ENCODE measurements at places on chromosomes 12 and 14. TPM values are rescaled to one million over a fixed set of nuclear protein-coding genes. Genes with fewer than 3 reads are reported as not detected.

GLIPR1L2 gene
- total RNA-seq: 0.29 TPM

LRP1 gene
- total RNA-seq: 95.7 TPM

DNA sequence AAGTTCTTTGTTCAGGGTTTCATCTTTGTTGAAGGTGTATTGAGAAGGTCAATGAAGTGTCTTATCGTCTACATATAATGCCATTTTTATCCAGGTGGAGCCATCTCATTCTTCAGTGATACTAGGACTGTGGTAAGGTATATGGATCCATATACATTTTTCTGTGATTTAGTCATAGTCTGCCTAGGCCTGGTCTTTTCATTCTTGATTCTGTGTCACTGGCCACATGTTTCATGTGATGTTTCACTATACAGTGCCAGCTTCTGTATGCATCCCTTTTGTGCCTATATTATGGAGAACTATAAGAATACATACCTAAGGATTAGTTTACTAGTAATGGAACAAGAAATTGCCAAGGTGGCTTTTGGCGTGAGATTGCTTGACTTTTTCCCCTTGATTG, 40.5 kb downstream of the VEZT start:
- H3K4me1 ChIP-seq: no peaks in the 10 kb centered on the region
- no peak overlapping the region for H3K27ac ChIP-seq
- DNase-seq: no peak
- no peaks in the 10 kb centered on the region for H3K27me3 ChIP-seq
- no peak overlapping the region for H3K4me3 ChIP-seq

CAPZA3 gene
- 0.36 TPM for total RNA-seq

ACTN1 gene
- 105 TPM for total RNA-seq

ASCL1 gene
- 8.3 TPM for total RNA-seq

DNA sequence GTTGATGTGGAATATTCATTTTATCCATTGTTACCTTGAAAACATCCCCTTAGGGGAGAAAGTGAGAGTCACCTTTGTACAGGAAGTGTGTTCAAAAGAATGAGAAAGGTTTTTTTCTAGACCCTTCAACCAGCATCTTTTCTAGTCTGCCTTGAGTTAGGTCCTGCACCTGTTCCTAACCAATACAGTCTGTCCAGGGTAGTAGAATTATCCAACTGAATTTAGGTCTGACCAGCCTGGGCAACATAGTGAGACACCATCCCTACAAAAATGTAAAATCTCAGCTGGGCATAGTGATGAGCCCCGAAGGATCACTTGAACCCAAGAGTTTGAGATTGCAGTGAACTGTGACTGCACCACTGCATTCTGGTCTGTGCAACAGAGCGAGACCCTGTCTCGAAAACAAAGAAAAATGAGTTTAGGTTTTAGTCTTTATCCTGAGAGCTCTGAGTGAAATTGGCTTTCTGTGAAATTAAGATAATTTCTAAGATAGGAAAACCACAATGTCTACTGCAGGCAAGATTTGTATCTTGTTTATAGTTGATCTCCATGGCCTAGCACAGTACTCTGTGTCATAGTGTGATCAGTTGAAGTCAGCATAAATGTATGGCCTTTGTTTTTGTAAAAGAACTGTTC, 25.2 kb downstream of the ARHGAP5 start:
- H3K36me3 ChIP-seq: peaks cover 9% of the 10 kb centered on the region
- peaks cover 1% of the 10 kb centered on the region for H3K4me1 ChIP-seq
- no peaks in the 10 kb centered on the region for H3K27me3 ChIP-seq
- no peak for DNase-seq

- peak overlapping the region; percentile 90 for H3K27ac ChIP-seq
- H3K36me3 ChIP-seq: no peaks in the 10 kb centered on the region
- H3K27me3 ChIP-seq: no peaks in the 10 kb centered on the region
- H3K4me3 ChIP-seq: no peak overlapping the region
- H3K4me1 ChIP-seq: peaks cover 55% of the 10 kb centered on the region
These were observed 92.7 kb downstream of the LRRC74A start for GRCh38 chr14:76918782-76919394.

DNA sequence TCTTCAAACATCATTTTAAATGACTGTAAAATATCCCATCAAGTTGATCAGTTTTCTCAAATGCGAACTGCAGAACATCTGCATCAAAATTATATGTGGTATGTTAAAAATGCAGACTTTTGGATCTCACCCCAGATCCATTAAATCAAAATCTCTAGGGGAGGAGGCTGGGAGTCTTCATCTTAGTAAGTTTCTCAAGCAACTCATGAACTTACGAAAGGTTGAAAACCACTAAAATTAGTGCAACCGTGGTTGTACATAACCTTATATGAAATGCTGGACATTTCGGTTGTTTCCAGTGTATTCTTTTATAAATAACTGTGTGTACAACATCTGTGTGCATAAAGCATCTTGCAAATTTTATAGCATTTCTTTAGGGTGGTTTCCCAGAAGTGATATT, 39.2 kb downstream of the ZFP36L1 start:
- no peaks in the 10 kb centered on the region for H3K36me3 ChIP-seq
- no peaks in the 10 kb centered on the region for H3K27me3 ChIP-seq
- no peak overlapping the region for H3K27ac ChIP-seq
- DNase-seq: no peak
- no peak overlapping the region for H3K4me3 ChIP-seq

DNA sequence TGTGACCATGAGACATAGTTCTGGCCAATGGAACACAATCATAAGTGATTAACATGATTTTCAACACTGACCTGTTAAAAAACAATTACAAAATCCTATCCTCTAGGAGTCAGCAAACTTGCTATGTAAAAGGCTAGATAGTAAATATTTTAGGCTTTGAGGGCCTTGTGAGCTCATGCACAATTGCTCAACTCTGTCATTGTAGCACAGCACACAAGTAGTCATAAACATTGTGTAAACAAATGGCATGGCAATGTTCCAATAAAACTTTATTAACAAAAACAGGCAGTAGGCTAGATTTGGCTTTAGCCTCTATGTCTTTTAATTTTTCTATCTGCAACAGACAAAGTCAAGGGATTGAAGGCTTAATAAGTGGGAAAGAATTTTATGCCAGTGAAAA, 350.7 kb downstream of the C12orf50 start:
- H3K27ac ChIP-seq: no peak overlapping the region
- peaks cover 2% of the 10 kb centered on the region for H3K4me1 ChIP-seq
- no peak for DNase-seq
- no peak overlapping the region for H3K4me3 ChIP-seq

GRCh38 chr12:48694038-48694437, 12.0 kb upstream of the KANSL2 start:
- peaks cover 4% of the 10 kb centered on the region for H3K4me1 ChIP-seq
- no peak overlapping the region for H3K27ac ChIP-seq
- H3K4me3 ChIP-seq: no peak overlapping the region
- peaks cover 30% of the 10 kb centered on the region for H3K36me3 ChIP-seq
- H3K27me3 ChIP-seq: no peaks in the 10 kb centered on the region
- no peak for DNase-seq

DNA sequence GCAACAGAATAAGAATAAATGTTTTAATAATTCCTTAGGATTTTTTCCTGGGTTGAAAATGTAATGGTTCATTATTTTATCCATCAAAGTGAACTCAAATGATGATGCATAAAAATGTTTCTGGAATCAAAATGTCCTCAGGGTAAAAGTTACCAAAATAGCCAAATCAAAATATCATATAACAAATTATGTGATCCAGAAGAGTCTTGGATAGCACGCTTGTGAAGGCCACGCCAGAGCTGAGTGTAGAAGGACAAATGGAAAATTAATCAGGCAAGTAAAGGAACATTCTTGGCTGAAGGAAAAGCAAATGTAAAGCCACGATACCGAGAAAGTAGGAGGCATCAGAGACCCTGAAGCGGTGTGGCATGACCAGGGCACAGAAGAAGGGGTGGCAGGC, 169.2 kb downstream of the CAPZA3 start:
- H3K27ac ChIP-seq: no peak overlapping the region
- no peaks in the 10 kb centered on the region for H3K27me3 ChIP-seq
- DNase-seq: no peak
- H3K36me3 ChIP-seq: no peaks in the 10 kb centered on the region
- no peak overlapping the region for H3K4me3 ChIP-seq

SERPINA10 gene
- total RNA-seq: 2.6 TPM

GRCh38 chr14:41785696-41786095, 179.0 kb downstream of the LRFN5 start:
- H3K36me3 ChIP-seq: no peaks in the 10 kb centered on the region
- DNase-seq: no peak
- H3K27ac ChIP-seq: no peak overlapping the region
- H3K27me3 ChIP-seq: no peaks in the 10 kb centered on the region
- peaks cover 3% of the 10 kb centered on the region for H3K4me1 ChIP-seq
- H3K4me3 ChIP-seq: no peak overlapping the region

GALNT6 gene
- 3.7 TPM for total RNA-seq

CFAP251 gene
- 8.9 TPM for total RNA-seq

POLE2 gene
- 12.9 TPM for total RNA-seq

KRT79 gene
- not detected for total RNA-seq

- DNase-seq: no peak
- H3K4me3 ChIP-seq: no peak overlapping the region
These were observed 98.2 kb downstream of the GLT1D1 start for GRCh38 chr12:128951448-128951847.

RIMKLB gene
- total RNA-seq: 143 TPM

DNA sequence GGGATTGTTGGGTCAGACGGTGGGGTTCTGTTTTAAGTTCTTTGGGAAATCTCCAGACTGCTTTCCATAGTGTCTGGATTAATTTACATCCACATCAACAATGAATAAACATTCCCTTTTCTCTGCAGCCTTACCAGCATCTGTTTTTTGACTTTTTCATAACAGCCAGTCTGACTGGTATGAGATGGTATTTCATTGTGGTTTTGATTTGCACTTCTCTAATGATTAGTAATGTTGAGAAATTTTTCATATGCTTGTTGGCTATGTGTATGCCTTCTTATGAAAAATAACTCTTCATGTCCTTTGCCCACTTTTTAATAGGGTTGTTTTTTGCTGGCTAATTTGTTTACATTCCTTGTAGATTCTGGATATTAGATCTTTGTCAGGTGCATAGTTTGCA, 140.8 kb upstream of the CNTN1 start:
- no peak overlapping the region for H3K4me3 ChIP-seq
- no peaks in the 10 kb centered on the region for H3K36me3 ChIP-seq
- peaks cover 3% of the 10 kb centered on the region for H3K27me3 ChIP-seq

DNA sequence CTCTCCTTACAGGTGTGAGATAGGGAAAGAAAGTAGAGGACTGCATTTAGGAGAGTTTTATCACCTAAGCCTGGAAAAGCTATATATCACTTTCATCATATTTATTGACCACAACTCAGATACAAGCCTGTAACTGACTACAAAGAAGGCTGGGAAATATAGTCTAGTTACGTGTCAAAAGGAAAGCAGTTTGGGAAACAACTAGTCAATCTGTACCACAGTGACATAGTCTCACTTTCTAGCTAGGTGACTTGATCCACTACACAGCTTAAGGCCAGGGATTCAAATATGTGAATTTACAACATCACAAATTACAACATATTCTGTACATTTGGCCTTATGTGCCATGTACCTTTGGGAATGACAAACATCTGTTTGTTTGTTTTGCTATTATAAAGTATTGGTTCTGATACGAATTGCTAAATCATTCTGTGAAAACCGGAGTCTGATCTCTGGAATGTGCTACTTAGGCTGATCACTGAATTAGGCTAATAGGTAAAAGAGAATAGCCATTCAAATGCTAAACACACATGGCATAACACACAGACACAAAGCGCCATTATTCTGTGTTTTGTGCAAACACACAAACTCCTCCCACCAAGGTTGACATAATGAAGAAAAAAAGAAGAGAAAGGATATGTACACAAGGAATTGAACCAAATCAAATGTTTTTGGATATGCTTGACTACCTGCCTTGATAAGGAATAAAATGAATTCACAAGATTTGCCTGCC, 279.8 kb downstream of the DUSP6 start:
- H3K27ac ChIP-seq: peak overlapping the region; percentile 71
- H3K4me3 ChIP-seq: no peak overlapping the region
- no peaks in the 10 kb centered on the region for H3K36me3 ChIP-seq
- H3K4me1 ChIP-seq: peaks cover 27% of the 10 kb centered on the region
- DNase-seq: no peak

- H3K36me3 ChIP-seq: peaks cover 2% of the 10 kb centered on the region
- no peak for DNase-seq
- H3K27ac ChIP-seq: no peak overlapping the region
- peaks cover 1% of the 10 kb centered on the region for H3K4me1 ChIP-seq
- H3K27me3 ChIP-seq: peaks cover 23% of the 10 kb centered on the region
These were observed 63.4 kb upstream of the DIO3 start for GRCh38 chr14:101497684-101498525.

DNA sequence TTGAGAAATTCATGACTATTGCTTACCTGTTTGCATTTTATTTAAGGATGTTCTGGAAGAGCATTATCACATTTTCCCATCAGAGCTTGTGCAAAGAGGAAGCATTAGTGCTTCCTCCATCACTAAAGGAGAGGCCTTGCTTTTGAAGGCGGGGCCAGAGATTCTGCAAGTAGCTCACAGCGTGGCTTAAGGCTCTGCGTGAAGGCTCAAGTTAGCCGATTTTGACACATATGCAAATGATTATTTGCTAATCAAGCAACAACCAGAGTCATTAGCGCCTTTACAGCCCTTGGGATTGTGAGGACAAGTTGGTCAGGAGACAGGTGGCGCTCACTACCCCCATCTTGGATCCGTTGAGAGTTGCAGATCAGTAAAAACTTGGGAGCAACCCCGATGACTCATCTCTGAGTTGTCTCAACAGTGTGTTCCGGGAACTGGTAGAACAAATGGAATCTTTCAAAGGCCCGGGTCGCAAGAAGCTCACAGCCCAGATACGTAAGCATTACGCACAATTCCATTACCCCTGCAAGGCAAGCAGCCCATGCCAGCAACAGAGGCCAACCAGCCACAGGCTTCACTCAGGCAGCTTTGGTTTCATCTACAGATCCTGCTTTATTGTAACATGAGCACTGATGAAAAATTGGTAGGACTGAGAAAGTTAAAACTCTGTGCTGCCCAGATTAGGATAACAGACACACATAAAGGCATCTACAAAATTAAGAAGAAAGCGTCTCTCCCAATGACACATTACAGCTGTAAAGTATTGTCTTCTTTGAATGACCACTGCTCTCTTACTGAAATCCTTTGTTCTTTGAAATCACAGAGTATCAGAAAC, 34.9 kb upstream of the SPTSSA start:
- H3K4me1 ChIP-seq: peaks cover 11% of the 10 kb centered on the region
- H3K27me3 ChIP-seq: no peaks in the 10 kb centered on the region
- H3K4me3 ChIP-seq: peak overlapping the region; percentile 6
- H3K36me3 ChIP-seq: no peaks in the 10 kb centered on the region

PTGR2 gene
- total RNA-seq: 11.0 TPM

LGR5 gene
- total RNA-seq: 0.67 TPM

- peaks cover 5% of the 10 kb centered on the region for H3K4me1 ChIP-seq
- no peak overlapping the region for H3K27ac ChIP-seq
- H3K4me3 ChIP-seq: no peak overlapping the region
- peaks cover 24% of the 10 kb centered on the region for H3K27me3 ChIP-seq
- no peaks in the 10 kb centered on the region for H3K36me3 ChIP-seq
These were observed 20.9 kb upstream of the CMKLR1 start for GRCh38 chr12:108360057-108360456.
